T-helper 17 cell (primary cell): ENCODE measurements at places on chromosomes 11 and 22.

DNA sequence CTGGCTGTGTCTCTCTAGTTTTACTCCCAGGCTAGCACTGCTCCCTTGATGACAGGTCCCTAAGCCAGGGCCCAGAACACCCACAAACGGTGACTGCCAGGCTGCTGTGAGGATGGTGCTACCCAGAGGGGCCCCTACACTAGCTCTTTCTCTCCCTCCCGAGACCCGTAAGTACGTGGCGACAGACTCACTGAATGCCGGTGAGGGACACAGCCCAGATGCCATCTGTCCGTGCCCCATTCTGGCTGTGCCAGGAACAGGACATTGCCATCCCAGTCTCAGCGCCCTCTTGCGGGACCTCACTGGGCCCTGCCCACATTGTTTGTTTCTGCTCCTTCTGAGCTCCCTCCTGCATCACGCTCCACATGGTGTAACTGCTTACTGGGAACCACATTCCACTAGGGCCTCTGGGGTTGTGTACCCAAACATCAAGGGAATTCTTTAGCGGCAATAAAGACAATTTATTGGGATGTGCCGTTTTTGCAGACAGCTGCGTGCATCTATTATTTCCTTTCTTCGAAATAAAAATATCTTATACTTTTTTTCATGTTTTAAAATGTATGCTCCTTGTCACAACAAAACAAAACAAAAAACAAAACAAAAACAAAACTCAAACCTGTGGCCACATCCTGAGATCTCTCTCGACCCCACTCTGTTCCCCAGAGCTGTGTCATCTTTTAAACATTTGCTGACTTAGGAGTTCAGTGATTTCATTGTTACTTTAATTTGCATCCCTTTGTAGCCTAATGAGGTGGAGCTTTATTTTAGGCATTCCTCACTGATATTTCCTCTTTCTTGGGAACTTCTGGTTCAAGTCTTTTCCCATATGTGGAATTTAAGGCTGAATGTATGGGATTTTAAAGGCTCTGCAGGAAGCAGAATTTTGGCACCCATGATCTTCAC is 4.4 kb upstream of the TPCN2 start:
- H3K4me1 ChIP-seq: peaks cover 9% of the 10 kb centered on the region
- no peak overlapping the region for H3K27ac ChIP-seq
- no peaks in the 10 kb centered on the region for H3K36me3 ChIP-seq
- no peak overlapping the region for H3K4me3 ChIP-seq

GRCh38 chr11:59822989-59823566 is 12.5 kb upstream of the MRPL16 start:
- DNase-seq: no peak
- peaks cover 20% of the 10 kb centered on the region for H3K27me3 ChIP-seq
- H3K4me3 ChIP-seq: peak overlapping the region; percentile 64

GRCh38 chr22:29205594-29206371 is at the start of gene EMID1:
Gene EMID1, plus strand, starts transcription at chr22:29205896. Its CDS starts 143 bp downstream, at chr22:29206039.
- H3K27me3 ChIP-seq: peaks cover 39% of the 10 kb centered on the region
- H3K4me3 ChIP-seq: peak within 1 kb of the TSS; percentile 87
- DNase-seq: no peak
- peaks cover 2% of the 10 kb centered on the region for H3K36me3 ChIP-seq
- peaks cover 27% of the 10 kb centered on the region for H3K4me1 ChIP-seq

DNA sequence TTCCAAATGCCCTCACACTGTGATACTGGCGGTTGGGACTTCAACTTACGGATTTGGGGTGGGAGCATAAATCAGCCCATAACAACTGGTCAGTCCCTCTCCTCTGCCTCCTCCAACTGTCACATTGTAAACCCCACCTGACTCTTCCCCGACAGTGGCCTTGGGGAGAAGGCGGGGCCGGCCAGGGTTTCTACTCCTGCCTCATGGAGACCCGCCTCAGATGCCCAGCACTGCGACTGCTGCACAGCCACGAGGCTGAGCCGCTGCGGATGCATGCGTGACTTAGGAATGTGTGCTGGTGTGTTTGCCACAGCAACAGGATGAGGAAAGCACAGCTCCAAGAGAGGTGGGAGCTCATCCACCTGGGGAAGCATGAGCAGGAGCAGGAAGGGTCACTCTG is 914.2 kb downstream of the NTM start:
- no peak overlapping the region for H3K4me3 ChIP-seq
- no peaks in the 10 kb centered on the region for H3K36me3 ChIP-seq
- H3K4me1 ChIP-seq: peaks cover 3% of the 10 kb centered on the region
- no peak for DNase-seq
- H3K27me3 ChIP-seq: peaks cover 40% of the 10 kb centered on the region

- no peak overlapping the region for H3K4me3 ChIP-seq
- no peaks in the 10 kb centered on the region for H3K27me3 ChIP-seq
- peaks cover 19% of the 10 kb centered on the region for H3K36me3 ChIP-seq
- peaks cover 1% of the 10 kb centered on the region for H3K4me1 ChIP-seq
Measured at GRCh38 chr11:46743043-46743442, 24.0 kb downstream of the F2 start.

DNA sequence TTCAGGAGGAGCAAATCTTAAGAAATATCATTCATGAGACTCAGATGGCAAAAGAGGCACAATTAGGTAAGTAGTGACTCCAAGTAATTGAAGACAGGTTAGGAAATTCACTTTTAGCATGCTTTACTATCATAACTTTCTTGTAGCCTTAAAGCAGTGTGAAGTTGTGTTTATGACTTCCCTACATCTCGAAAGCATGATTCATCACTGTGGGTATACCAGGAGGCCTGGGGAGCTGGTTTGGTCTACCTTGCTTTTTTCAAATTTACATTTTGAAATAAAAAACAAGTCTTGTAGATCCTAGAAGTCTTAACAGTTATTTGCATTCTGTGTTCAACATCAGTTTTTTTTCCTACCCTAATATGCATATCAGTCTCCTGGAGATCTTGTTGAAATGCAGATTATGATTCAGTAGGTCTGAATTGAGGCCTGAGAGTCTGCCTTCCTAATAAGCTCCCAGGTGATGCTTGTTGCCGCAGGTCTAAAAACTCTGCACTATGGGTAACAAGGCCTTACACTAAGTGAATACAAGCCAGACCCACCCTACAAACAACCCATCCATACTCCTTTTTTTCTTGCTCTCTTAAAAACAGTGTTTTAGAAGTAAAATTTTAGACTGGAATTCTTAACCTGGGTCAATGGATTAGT is 41.4 kb downstream of the TTC17 start:
- H3K27ac ChIP-seq: no peak overlapping the region
- no peak for DNase-seq
- H3K27me3 ChIP-seq: no peaks in the 10 kb centered on the region
- no peak overlapping the region for H3K4me3 ChIP-seq
- peaks cover 11% of the 10 kb centered on the region for H3K36me3 ChIP-seq

- no peaks in the 10 kb centered on the region for H3K27me3 ChIP-seq
- peak overlapping the region; percentile 10 for H3K4me3 ChIP-seq
Measured at GRCh38 chr11:14636119-14636518, 7.5 kb upstream of the PDE3B start.

- no peaks in the 10 kb centered on the region for H3K36me3 ChIP-seq
- H3K27me3 ChIP-seq: peaks cover 6% of the 10 kb centered on the region
- H3K4me1 ChIP-seq: peaks cover 18% of the 10 kb centered on the region
- no peak overlapping the region for H3K27ac ChIP-seq
- DNase-seq: no peak
Measured at GRCh38 chr22:39475902-39476301, 19.1 kb downstream of the MGAT3 start.

DNA sequence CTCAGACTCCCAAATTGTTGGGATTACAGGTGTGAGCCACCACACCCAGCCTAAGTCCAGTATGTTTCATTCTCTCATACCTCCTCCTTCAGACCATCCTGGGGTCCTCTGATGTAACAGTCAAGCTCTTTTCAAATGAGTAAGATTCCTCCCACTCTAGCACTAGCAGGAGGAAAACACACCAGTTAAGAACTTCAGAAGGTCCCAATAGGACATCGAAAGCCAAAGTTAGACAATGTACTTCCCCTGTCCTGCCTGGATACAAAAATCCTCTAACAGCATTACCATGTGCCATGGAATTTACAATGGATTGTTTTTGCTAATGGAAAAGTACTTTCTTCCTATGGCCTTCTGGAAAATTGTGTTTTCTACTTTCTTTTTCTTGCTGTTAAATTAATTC is 67.1 kb downstream of the CCDC34 start:
- H3K27ac ChIP-seq: no peak overlapping the region
- no peaks in the 10 kb centered on the region for H3K4me1 ChIP-seq
- H3K4me3 ChIP-seq: no peak overlapping the region
- no peaks in the 10 kb centered on the region for H3K36me3 ChIP-seq
- no peak for DNase-seq

DNA sequence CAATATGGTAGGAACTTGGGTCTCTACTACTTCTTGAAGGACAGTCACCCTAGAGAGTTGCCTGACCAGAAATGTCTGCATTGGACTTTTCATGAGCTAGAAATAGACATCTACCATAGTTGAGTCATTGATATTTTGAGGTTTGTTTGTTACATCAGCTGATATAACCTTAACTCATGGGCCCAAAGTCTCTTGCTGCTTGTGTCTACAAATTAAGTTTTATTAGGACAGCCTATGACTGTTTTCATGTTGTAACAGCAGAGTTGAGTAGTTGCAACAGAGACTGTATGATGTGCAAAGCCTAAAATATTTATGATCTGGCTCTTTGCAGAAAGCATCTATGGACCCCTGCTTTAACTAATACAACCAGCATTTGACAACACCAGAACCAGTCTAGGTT is 155.3 kb downstream of the MIAT start:
- no peak overlapping the region for H3K27ac ChIP-seq
- DNase-seq: no peak
- no peaks in the 10 kb centered on the region for H3K27me3 ChIP-seq
- no peak overlapping the region for H3K4me3 ChIP-seq

- no peak overlapping the region for H3K27ac ChIP-seq
- no peaks in the 10 kb centered on the region for H3K4me1 ChIP-seq
- H3K36me3 ChIP-seq: no peaks in the 10 kb centered on the region
- H3K27me3 ChIP-seq: no peaks in the 10 kb centered on the region
- H3K4me3 ChIP-seq: no peak overlapping the region
Measured at GRCh38 chr11:24478718-24479117, 18.1 kb upstream of the LUZP2 start.
